Nucleus accumbens (tissue), 56 donors: ENCODE measurements at places on chromosomes 13 and 19.

- no peak for DNase-seq
Observed at GRCh38 chr13:104301171-104301975, 1235.2 kb upstream of the SLC10A2 start.

DNA sequence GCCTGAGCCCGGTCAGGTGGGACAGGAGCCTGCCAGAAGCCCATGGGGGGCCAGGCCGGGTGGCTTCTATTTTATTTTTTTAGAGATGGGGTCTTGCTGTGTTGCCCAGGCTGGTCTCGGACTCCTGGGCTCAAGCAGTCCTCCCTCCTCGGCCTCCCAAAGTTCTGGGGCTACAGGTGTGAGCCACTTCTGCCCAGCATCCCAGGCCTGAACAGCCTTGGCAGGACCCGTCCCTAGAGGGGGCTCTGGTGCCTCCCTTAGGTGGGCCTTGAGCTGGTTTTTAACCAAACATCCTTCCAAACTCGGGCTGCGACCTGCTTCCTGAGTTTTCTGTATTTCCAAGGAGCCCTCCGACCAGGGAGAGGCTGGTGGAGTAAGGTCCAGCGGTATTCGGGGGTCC lies 10.5 kb downstream of the COMP start:
- DNase-seq = no peak

DNA sequence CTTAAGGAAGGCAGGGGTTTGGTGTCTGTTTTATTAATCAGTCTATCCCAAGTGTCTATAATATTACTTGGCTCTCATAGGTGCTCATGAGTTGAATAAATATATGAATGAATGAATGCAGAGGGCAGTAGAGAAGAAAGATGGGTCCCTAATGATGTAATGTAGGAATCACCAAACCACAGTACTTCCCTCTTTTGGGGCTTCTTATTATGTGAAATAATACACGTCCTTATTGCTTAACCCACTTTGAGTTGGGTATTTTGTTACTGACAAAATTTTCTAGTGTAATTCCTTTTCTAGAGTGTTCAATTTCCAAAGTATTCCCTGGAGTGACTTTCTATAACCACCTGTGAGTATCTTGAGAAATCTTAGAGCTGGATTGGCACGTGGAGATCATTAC lies 13.2 kb downstream of the KLK5 start:
- DNase-seq = no peak

GRCh38 chr13:110347535-110348308 lies 40.6 kb downstream of the COL4A2 start:
- DNase-seq = no peak

- DNase-seq = no peak
Observed at GRCh38 chr13:33992881-33993336, 175.0 kb downstream of the RFC3 start.

GRCh38 chr19:14375055-14375581 lies 6.1 kb upstream of the ADGRE5 start:
- no peak for DNase-seq

- no peak for DNase-seq
Observed at GRCh38 chr19:39252458-39252857, 3.8 kb upstream of the IFNL4 start.

DNA sequence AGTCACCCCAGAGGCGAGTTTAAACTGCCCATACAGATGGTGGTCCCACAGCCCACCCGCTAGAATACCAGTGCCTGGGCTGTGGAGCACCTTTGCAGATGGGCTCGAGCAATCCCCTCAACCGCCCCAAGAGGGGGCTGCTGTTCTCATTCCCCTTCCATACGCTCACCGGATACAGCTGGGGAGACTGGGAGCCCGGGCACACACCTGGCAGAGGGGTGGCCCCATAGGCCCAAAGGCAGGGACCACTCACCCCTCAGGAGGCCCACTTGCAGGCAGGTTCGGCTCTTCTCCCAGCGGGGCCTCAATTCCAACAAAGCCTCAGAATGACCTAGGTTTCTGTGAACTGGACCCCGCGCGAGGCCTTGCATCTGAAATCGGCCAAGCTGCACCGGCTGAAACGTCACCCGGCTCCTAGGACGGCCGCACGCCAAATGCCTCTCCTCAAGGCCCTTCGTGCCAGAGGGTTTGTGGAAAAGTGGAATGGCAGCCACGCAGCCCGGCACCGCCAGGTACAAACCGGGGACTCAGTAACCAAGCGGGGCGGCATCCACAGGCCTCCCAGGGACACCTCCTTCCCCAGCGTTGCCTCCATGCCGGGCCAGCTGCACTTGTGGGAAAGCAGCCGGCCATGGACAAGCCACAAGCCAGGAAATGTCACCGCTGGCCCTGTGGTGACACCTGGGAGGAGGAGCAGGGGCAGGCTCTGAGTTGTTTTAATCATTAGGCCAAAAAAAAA lies 18.7 kb downstream of the MLLT1 start:
- DNase-seq = no peak

- no peak for DNase-seq
Observed at GRCh38 chr19:18675779-18676178, 7.7 kb upstream of the CRTC1 start.

- no peak for DNase-seq
Observed at GRCh38 chr13:97379386-97379785, 54.6 kb upstream of the RAP2A start.

- DNase-seq = no peak
Observed at GRCh38 chr13:41847216-41847615, 113.7 kb downstream of the VWA8 start.

GRCh38 chr19:34994643-34995541 lies 5.2 kb upstream of the GRAMD1A start:
- DNase-seq = no peak

GRCh38 chr13:94272038-94272437 lies 207.4 kb downstream of the DCT start:
- DNase-seq = no peak

- DNase-seq = no peak
Observed at GRCh38 chr13:40961826-40962225, 57.3 kb downstream of the ELF1 start.

GRCh38 chr13:84025824-84026223 lies 143.6 kb upstream of the SLITRK1 start:
- no peak for DNase-seq

- no peak for DNase-seq
Observed at GRCh38 chr13:106152047-106152446, 383.4 kb downstream of the EFNB2 start.

- DNase-seq = no peak
Observed at GRCh38 chr19:10116085-10116865, 3.4 kb downstream of the EIF3G start.

GRCh38 chr13:23753458-23753857 lies 135.7 kb downstream of the MIPEP start:
- no peak for DNase-seq

- no peak for DNase-seq
Observed at GRCh38 chr19:23312515-23312914, 62.3 kb upstream of the ZNF724 start.

DNA sequence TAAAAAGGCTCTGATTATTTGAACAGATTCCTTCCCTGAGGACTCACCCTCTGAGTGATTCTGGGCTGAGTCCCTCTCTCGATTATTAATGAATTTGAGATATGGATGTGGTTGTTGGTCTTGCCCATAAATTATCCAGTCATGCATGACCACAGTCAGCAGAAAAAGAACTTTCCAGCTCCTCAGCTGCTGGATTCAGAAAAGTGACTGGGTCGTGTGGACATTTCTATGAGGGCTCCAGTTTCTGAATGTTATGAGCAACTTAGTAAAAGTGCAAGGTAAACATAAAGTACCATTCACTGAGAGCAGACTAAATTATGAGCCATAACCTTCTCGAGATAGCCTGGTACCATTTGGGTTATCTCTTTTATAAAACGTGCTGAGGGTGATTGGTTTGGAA lies 100.1 kb upstream of the CLDN10 start:
- no peak for DNase-seq

GRCh38 chr19:10112895-10113591 lies 1.6 kb downstream of the P2RY11 start:
- DNase-seq = no peak

DNA sequence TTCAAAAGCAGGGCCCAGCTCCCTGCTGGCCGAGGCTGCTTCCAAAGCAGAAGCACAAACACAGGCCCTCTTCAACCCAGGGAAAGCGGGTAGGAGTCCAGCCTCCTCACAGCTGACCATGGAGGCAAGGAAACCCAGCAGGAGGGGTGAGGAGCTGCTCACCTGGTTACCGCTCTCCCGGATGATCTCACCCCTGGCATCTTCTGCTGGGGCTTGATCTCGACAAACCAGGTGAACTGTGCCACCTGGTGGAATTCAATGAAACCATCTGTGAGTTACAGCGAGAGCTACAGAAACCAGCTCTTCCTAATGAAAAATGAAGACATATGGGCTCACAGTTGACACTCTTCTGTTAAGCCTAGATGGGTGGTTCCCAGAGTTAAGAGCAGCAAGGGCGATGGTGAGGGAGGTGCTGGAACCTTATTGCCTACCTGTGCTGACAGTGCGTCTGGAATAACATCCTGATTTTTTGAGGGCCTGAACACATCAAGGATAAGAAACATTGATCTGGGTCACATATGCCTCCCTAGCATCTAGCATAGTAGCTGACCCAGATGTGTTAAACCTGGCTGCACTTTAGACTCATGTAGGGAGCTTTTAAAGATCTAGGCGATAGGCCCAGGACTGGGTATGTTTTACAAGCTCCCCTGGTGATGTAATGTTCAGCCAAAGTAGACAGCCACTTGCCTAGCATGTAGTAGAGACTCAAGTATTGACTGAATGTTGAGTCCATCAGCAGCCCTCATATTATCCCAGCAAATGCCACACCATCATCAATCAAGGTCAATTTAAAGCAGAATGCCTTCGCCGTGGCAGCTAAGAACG lies 6.1 kb downstream of the DHRS12 start:
- no peak for DNase-seq

- no peak for DNase-seq
Observed at GRCh38 chr19:38702278-38702677, 42.0 kb downstream of the CAPN12 start.
